NCI-H2081 treated with DMSO at 0.1 percent for 48 hours (cell line): ENCODE measurements at places on chromosomes 6 and 20.

- DNase-seq, result no peak
These were observed 349.2 kb upstream of the RNF217 start for GRCh38 chr6:124613031-124613430.

DNA sequence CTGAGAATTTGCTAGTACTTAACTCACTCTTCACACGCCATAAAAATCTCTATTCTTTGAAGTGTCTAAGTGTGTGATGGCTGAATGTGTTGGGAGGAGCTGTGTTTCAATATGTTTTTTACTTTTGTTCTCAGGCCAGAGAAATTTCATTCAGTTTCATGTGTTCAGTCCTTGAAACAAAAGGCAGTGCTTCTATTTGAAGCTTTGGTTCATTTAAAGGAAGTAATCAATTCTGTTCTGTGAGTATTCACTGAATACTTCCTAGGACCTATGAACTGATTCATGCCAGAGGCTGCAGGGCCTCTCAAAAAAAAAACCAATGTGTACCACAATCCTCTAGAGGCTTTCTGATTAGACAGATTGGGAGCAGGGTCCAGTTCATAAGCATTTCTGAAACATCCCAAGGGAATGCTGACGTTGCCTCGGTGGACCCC is 12.4 kb upstream of the F13A1 start:
- DNase-seq, result no peak

- DNase-seq, result no peak
These were observed 253.8 kb downstream of the LY86 start for GRCh38 chr6:6842291-6842690.

GRCh38 chr6:121694801-121695251 is 259.4 kb downstream of the GJA1 start:
- no peak for DNase-seq

DNA sequence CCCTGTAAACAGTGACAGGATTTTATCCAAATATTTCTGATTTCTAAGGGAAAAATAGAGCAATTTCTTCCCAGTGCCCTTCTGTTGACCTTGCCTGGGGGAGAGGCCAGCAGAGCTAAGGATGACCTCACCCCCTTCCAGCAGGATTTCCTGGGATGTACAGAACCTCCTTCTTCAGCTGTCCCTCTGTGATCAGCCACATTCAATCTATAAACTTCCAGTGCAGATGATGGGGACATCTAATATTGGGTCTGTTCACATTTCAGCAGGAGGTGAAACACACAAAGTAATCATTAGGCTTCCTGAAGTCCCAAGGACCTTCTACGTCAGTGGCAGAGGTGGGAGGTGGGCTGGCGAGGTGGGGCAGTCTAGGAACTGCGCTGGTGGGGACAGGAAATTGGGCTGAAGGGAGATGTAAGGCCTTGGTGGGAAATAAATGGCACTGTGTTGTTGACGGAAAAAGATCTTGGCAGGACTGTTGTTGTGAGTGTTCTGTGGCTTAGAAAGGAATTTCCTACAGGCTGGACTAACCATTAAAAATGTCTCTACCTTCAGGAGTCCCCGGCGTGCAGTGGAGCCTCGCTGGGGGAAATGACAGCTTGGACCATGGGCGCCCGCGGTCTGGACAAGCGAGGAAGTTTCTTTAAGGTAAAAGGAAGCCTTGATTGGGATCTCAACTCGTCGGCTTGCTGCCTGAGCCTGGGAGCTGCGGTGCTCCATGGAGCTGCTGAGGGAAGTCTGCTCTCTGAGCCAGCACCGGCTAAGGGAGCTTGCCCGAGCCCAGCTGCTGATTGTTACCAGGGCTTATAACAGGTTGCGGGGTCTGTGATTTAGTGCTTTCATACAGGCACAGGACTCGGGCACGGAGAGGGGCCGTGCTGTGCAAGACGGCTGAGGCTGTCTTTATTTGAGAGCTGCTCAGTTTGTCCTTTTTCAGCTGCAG is 127.9 kb upstream of the NAA20 start:
- no peak for DNase-seq

- DNase-seq, result no peak
These were observed 353.3 kb downstream of the HACE1 start for GRCh38 chr6:104506429-104506828.

- no peak for DNase-seq
These were observed 221.3 kb downstream of the FARS2 start for GRCh38 chr6:5482619-5483018.

DNA sequence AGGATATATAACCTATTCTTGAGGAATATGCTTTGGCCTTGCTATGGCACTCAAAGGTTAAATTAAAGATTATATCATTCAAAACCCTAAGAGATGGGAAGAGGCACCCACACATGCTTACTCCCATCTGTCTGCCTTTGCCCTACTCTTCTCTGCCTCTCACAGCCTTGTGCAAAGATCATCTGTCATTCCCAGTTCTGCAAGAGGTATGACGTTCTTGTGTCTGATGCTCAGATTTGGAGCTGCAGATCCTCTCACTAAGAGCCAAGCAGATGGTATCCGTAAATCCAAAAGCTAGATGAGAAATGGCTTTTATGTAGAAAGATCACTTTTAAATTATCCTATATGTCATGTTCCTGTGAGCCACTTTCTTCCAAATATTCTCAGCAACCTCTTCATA is 112.0 kb downstream of the GPR63 start:
- no peak for DNase-seq

DNA sequence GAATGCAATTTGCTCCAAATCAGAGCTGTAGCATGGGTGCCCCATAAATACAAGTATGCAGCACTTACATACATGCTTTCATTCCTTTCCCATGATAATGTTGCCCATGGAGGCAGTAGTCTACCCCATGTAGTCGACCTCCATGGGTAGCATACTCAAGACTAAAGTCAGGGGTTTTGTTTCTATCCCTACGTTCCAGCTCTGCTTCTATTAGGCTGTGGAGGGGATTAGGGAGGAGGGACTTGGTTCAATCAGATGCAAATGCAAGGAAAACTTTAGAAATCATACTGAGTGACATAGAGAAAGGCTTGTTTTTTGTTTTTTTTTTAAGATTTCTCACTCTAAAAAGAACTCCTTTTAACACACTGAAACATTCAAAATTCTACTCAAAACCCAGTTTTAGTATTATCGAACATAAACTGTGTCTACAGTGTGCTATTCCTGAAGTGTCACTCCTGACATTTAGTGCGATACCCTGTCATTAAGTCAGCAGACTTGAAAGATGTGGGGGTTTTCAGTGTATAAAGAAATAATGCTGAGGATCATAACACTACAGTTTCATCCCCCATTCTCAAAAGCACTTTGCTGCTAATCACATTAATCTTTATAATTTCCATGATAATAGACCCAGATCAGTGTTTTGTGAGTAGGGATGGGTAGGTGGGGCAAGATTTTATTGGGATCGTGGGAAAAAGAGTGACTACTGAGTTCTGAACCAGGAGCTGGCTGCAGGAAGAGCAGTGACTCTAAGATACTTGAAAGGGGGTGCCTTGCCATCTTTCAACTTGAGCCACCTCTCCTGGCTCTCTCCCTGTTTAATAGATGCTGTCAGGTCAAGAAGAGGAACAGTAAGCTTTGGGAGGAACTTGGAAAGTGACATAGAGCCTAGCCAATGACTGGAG is 40.4 kb upstream of the SCML4 start:
- DNase-seq, result no peak

- DNase-seq, result no peak
These were observed 158.5 kb downstream of the SYNDIG1 start for GRCh38 chr20:24627926-24628325.

- peak; percentile 73 for DNase-seq
These were observed 37.3 kb downstream of the IPCEF1 start for GRCh38 chr6:154319231-154319858.

- no peak for DNase-seq
These were observed 87.8 kb upstream of the ASCC3 start for GRCh38 chr6:100968949-100969348.

DNA sequence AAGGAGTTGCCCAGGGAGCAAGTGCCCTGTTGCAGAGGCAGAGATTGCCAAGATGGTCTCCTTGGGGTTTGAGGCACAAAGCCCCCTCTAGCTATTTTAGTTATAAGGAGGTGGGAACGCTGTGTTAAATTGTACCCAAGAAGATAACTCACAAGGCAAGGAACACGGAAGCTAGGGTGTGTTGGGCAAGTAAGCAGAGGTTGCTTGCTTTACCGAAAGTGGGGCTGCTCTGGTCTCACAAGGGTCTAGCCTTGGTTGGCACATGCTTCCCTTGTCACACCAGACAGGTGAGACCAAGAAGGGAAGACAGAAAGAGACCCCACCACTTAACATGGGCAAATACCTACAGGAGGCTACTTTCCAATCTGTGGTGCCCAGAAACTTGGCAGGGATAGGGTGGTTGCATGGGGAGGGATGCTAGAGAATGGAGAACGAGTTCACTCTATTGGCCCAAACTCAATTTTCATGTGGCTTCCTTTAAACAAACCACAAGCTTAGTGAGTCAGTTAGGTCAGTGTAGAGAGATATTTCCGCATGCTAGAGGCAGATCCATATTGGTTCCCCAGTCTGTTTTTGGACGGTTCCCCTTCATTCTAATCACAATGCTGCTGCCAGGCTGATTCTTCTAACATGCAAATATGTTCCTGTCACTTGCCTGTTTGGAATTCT is 42.4 kb downstream of the PLAGL1 start:
- DNase-seq, result no peak

DNA sequence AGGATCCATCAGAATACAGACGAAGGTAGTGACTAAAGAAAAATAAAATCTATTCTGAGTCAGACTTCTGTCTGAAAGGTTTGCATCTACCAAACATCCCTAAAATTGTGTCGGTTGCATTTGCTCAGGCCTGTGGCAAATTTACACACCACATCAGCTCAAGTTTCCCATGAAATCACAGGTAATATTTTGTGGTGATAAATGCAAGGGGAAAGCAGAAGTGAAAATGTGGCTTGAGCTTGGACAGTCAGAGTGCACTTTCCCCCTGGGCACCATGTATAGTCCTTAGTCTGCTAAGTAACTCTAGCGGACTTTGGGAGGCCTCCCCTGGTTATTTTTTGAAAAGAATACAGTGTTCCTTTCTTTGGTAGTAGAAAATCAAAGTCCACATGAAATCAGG is 159.1 kb downstream of the PKHD1 start:
- DNase-seq, result no peak

- DNase-seq, result no peak
These were observed 3.8 kb downstream of the APCDD1L start for GRCh38 chr20:58511364-58511763.

- no peak for DNase-seq
These were observed 11.9 kb upstream of the DHX35 start for GRCh38 chr20:38950254-38950653.

- no peak for DNase-seq
These were observed 63.0 kb downstream of the ITCH start for GRCh38 chr20:34426026-34426425.

DNA sequence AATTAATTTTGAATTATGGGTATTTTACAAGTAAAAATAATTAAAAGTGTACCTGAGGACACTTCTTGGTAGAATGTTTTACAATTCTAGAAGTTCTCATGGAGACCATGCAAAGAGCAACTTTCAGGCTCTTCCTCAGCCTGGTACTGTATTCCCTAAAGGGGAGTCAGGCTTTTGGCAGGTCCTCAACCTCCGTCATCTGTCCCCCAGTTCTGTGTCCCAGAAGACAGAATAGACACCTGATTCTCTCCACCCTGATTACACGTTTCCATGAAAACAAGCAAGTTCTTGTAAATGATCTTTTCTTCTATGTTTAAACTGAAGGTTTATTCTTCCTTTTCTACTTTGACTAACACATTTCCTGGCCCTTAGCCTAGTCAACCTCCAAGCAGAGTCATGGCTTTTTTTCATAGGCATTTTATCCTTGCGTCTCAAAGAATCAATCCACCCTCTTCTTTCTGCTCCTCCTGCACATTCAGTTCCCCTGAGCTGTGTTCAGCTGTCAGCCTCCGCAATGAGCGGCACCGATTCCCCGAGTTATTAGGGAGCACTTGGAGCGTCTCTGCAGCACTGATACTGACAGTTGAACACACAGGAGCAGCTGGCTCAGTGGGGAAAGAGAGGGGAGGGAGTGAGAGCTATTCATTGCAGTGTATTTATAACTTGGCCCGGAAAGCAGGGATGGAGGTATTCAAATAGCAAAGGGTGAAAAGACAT is 1082.4 kb upstream of the MAP3K7 start:
- peak; percentile 41 for DNase-seq

- DNase-seq, result no peak
These were observed 58.2 kb downstream of the BMP7 start for GRCh38 chr20:57208198-57208597.

DNA sequence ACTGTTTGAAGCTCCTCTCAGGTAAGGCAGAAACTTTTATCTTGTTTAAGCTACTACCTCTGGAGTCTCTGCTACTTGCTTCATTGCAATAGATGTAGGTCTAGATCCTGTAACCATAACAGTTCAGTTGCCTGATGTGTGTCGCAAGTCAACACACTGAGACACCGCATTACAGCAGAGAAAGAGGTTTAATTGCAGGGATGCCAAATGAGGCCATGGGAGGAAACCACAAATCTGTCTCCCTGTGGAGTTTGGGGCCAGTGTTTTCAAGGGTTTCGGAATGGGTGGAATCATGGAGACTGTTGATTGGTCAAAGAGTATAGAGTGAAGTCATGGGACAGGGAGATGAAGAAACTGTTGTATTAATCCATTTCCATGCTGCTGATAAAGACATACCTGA is 57.1 kb upstream of the RBM24 start:
- no peak for DNase-seq

- DNase-seq, result no peak
These were observed 364.7 kb downstream of the SYNE1 start for GRCh38 chr6:152272486-152272885.

DNA sequence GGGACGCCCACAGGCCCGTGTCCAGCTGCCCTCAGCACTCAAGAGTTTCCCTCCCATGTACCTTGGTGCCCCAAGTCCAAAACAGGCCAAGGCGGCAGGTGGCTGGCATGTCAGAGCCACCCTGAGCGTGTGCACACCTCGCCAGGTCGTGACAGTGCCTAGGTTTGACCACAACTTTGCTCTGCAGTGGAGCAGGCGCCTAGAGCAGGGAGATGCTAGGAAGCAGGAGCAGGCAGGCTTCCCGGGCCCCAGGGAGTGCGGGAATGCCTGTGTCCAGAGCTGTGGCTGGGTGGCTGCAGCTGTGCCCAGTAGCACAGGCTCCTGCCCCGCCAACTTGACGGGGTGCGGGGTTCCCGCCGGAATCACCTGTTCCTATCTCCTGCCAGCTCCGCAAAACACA is 380.8 kb upstream of the IMPG1 start:
- no peak for DNase-seq

- DNase-seq, result no peak
These were observed 271.2 kb downstream of the PRL start for GRCh38 chr6:22025468-22026163.

DNA sequence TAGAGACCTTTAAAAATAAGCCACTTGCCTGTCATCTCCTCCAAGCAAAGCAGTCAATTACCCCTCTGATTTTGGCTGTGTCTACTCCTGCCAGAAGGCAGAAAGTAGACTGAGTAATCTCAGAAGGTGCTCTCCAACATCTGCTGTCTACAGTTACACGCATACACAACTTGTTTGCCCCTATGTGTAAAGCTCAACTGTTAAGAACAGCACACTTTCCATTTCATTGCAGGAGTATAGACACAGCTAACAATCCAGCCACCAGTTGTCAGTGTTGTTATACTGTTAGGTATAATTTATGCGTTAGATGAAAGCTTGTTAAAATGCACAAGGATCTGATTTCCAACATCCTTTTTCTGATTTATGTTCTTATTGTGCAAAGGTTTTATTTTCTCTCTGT is 88.2 kb downstream of the SAMD3 start:
- no peak for DNase-seq
